C1 segment of cervical spinal cord (tissue), 14 donors: ENCODE measurements at places on chromosomes 7 and 10.

DNA sequence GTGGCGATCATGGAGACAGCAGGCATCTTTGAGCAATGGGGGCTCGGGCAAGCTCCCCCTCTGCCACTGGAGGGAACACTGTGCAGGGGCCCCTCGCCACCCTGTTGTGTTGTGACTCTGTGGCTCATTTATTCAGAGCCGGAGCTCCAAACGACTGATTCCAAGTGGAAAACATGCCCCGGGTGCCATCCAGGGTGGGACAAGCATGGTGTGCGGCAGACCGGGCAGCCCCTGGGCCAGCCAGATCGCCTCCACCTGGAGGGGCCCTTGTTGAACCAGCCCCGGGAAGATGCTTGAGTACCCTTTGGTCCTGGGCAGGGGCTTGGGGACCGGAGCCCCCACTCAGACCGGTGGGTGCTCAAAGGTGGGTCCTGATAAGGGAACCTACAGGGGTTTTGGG, 61.4 kb downstream of the C10orf143 start:
- no peak for DNase-seq

- no peak for DNase-seq
These were observed 8.4 kb downstream of the ZDHHC6 start for GRCh38 chr10:112438356-112438755.

DNA sequence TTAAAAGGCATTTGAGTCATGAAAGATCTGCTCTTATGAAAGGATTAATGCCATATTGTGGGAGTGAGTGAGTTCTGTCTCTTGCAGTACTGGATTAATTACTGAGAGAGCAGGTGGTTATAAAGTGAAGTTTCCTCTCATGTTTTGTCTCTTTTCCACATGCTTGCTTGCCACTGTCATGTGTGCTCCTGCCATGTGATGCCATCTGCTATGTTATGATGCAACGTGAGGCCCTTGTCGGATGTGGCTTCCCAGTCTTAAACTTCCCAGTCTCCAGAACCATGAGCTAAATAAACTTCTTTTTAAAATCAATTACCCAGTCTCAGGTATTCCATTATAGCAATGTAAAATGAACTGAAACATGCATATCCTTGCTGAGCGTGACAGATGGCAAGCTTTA, 22.7 kb upstream of the TCTN3 start:
- no peak for DNase-seq

- no peak for DNase-seq
These were observed 49.8 kb downstream of the PODXL start for GRCh38 chr7:131506597-131506996.

GRCh38 chr7:1112625-1113547, 25.0 kb downstream of the GPER1 start:
- no peak for DNase-seq

- no peak for DNase-seq
These were observed 956.2 kb downstream of the SORCS3 start for GRCh38 chr10:105597312-105597711.

GRCh38 chr10:64115908-64116643, 594.9 kb downstream of the REEP3 start:
- DNase-seq = peak; percentile 9

DNA sequence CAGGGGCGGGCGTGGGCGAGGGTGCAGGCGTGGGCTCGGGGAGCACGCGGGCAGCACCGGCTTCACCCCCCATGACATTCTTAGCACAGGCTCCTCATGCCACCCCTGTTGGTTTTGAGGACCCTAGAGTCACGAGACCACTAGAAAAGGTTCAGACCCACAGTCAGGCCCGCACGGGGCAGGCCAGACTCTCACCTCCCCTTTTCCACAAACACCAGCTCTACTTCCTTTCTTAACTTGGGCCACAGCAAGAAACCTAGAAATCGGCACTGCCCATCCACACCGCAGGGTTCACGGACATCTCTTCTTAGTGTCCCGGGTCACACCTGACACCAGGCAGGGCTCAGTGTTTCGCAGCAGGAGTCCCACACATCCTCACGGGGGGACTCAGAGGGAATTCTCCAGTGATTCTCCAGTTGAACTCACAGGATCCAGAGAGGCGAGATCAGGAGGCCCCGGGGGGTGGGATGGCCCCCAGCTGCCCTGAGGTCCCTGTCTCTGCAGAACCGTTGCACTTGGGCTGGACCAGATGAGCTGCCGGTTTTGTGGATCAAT, 52.0 kb downstream of the JAKMIP3 start:
- DNase-seq = no peak

DNA sequence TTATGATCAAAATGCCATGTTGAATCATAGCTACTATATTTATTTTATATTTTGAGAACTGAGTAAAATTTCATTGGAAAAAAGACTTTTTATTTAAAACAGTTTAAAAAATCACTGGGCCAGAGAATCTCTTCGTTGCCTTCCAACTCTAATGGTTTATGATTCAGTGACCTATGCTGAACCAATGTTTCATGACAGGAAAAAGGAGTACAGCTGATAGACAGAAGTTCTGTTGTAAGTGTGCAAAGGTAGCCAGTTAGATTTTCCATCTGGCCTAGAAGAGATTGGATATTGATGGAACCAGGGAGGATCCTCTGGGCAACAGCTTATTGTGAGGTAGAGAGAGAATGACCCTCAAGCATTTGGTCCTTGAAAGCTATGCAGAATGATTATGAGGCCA, 745.8 kb downstream of the SUGCT start:
- DNase-seq = no peak

DNA sequence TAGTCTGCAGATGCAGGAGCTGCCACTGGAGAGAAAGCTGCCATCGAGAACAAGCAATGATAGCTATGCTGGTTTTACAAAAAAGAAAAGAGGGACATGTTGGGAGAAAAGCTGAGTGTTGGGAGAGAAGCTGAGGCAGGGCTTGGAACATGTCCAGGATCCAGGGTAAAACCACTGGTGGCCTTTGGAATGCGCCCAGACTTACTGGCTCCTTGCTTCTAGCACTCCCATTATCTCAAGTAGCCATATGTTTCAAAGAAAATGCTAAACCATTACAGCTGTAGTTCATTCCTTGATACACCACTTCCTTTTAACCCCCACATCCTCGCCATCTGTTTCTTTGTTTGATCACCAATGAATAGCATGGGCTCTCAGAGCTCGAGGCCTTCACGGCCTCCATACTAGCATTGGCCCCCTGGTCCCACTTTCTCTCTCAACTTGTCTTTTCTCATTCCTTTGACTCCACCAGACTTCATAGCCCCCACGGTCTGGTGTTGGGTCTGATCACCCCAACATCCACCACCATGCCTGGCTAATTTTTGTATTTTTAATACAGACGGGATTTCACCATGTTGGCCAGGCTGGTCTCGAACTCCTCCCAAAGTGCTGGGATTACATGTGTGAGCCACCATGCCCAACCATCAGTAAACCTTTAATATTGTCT, 23.8 kb upstream of the PLAC9 start:
- DNase-seq = no peak

GRCh38 chr10:71209352-71209715, 3.0 kb upstream of the UNC5B start:
- no peak for DNase-seq

DNA sequence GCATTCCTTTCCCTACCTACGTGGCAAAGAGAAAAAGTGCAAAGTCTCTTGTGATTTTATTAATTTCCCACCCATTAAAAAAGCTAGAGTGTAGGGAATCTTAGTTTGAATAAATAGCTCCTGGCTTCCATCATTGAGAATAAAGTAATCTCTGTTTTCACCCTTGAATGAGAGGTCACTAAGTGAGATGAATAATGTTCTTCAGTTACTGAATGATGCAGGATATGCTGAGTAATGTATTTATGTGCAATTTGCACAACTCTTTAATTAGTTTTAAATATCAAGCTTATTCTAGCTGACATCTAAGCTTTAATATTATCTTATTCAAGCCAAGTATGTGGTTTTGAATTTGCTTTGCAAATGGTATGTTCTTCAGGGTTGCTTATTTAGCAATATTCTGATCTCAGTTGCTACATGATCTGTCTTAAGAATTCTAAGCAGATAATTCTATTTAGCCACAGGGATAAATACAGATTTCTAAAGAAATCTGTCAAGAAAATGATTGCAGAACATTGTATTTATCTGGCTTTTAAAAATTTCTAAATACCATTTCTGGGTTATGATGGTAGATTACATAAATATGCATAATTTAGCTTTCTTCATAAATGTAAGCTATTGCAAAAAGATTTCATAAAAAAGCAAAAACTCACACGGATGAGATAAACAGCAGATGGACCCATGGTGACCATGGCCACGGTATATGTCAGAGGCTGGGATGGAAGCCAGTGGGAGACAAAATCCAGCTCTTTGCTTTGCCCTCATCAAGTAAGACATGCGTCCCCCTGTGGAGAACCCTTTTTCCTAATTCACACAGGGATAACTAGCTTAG, 141.0 kb downstream of the MACC1 start:
- DNase-seq = no peak

GRCh38 chr10:8158193-8159071, 103.9 kb downstream of the GATA3 start:
- DNase-seq = no peak

DNA sequence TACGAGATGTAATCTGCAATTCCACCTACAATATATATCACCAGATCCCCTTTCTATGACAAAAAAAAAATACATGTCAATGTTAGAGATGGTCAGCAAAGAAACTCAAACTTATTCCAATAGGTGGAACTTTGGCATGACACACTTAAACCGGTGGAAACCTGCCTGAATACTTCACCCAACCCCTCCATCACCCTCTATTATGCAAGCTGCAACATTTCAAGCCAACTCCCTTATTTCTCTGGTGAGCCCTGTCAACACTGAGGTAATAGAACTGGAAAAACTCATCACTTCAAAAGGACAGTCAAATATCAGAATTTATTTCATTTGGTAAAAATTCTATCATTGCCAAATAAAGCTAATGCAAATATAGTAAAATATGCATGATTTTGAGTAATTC, 3.6 kb downstream of the ZNF438 start:
- DNase-seq = no peak

DNA sequence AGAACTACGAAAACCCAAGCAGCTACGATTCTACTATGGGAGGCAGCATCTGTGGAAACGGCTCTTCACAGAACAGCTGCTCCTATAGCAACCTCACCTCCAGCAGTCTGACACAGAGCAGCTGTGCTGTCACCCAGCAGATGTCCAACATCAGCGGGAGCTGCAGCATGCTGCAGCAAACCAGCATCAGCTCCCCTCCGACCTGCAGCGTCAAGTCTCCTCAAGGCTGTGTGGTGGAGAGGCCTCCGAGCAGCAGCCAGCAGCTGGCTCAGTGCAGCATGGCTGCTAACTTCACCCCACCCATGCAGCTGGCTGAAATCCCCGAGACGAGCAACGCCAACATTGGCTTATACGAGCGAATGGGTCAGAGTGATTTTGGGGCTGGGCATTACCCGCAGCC, 81.6 kb upstream of the SAMD8 start:
- DNase-seq = no peak

DNA sequence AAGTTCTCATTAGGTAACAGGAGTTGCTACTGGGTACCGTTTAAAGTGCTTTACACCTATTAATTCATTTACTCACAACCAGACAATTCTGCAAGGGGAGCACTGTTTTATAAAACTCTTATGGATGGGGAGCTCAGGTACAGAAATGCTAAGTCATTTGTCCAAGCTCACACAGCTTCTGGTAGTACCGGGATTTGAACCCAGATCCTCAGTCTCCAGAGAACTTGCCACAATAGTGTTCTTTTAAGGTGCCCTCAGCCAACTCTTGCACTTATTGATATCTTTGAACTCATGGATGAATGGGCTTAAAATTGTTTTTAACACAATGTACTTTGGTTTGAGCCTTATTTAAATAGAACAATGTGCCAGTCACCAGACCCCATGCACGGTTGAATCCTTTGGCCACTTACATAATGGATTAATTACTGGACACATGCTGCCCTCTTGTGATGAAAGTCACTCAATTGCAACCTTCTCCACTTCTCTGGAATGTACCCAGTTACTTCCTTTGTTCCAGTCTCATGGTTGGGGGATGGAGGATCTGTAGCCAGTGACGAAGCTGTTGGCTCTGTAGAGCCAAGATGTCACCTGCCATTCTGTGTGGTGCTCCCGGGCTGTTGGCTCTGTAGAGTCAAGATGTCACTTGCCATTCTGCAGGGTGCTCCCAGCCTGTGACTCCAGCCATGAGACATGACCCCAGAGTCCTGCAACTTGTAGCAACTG, 65.6 kb downstream of the NOD1 start:
- DNase-seq = no peak

GRCh38 chr10:101840741-101841453, 2.7 kb downstream of the KCNIP2 start:
- DNase-seq = peak; percentile 74

- no peak for DNase-seq
These were observed 462.5 kb downstream of the PLXNA4 start for GRCh38 chr7:132113536-132114371.

GRCh38 chr10:102246261-102246660, 929 bp downstream of the GBF1 start:
- DNase-seq = no peak

- DNase-seq = peak; percentile 7
These were observed 15.2 kb downstream of the SND1 start for GRCh38 chr7:127667017-127667670.

DNA sequence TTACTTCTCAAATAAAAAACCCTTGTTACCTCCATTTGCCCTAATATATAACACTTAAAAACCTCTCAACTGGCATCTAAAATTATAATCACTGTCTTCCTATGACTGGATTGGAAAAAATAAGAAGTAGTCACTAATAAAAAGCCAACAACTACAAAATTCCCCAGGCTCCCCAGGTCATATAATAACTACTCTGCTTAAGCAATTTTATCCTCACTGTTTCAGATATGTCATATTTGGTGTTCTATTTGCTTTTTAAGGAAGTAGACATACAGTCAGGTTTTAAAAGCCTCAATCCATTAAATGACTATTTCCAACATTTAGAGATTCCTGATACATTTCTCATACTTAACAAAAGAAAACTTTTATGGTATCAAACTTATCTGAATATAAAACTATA, 2.4 kb downstream of the H2AZ2 start:
- no peak for DNase-seq

DNA sequence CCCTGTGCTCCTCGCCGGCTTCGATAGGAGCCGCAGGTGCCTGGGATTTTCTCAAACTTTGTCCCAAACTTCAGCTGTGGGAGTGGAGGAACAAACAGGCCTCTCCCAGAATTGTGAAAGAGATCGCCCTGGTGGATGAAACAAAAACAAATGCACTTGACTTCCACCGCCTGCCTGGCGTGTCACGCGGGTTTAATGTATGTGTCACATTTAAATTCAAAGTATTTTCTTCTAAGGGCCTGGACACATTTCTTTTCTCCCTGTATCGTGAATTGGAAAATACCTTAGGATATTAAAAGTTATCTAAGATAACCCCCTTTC, 694 bp upstream of the WASL start:
- no peak for DNase-seq

- no peak for DNase-seq
These were observed 529.9 kb downstream of the XPNPEP1 start for GRCh38 chr10:109393425-109393824.
